ENCODE measurements at places on chromosomes 4 and X.
A peak's percentile ranks its signal among the peaks of the same experiment; 100 is the strongest.

GRCh38 chr4:87144356-87144755 lies 76.1 kb downstream of the KLHL8 start:
- DNase-seq: no peak

DNA sequence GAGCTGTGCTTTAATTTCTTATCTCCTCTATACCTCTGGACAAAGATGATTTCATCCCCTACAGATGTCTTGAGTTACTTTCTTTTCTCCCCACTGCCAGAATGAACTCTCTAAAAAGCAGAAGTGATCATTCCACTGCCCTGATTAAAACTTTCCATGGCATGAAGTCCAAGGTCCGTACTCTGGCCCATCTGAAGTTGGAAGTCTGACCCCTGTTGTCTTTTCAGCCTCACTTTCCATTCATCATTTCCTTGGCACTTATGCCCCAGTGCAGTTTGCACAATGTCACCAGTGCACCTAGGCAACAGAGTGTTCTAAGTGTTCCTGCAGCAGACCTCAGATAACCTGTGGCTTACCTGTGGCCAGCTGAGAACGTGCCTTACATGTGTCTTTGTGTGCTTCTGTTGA lies 242.4 kb downstream of the FRAS1 start:
- no peak for DNase-seq

GRCh38 chr4:187333151-187333550 lies 609.5 kb upstream of the FAT1 start:
- DNase-seq: no peak

GRCh38 chr4:90330546-90330945 lies 203.4 kb downstream of the CCSER1 start:
- no peak for DNase-seq

GRCh38 chr4:3791910-3792542 lies 25.8 kb downstream of the ADRA2C start:
- DNase-seq: peak; percentile 89

- DNase-seq: no peak
These were observed 42.8 kb upstream of the PRKG2 start for GRCh38 chr4:81257816-81258215.

- DNase-seq: no peak
These were observed 9.6 kb upstream of the THOC2 start for GRCh38 chrX:123742440-123742839.

Measured in chondrocyte (in vitro differentiated cells).